ENCODE measurements at places on chromosomes 1 and 21. TPM values are rescaled to one million over a fixed set of nuclear protein-coding genes. Genes with fewer than 3 reads are reported as not detected.
A peak's percentile ranks its signal among the peaks of the same experiment; 100 is the strongest.

GRCh38 chr1:217718873-217719272 lies 87.7 kb downstream of the SPATA17 start:
- no peak for DNase-seq

DNA sequence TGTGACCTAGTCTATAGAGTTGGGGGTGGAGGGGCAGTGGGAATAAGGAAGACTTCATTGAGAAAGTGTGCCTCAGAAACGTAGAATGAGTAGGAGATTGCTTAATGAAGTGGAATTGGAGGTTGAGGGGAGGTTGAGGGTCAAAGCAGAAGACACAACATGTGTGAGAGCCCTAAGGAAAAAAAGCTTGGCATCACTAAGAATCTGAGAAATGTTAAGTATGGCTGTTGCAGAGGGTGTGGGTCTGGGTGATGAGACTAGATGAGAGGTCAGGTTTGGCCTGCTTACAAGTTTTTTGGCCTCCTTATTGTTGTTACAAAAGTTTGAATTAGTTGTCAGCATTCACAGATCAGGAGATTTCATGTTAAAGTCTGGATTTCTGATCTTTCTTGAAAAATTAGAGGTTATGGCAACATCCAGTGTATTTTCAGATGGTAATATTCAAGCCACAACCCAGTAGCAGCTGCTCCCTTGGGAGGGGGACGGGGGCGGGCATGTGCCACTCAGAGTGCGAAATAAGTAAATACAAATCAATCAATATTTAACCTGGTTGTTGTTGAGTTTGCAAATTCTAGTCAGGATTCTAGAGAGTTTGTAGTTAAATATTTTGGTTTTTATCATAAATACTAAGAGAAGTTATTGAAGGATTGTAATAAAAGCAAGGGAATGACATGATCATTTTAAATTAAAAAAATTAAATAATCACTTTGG lies 4.3 kb downstream of the MAN1A2 start:
- DNase-seq = no peak

The PLPP3 gene
- total RNA-seq = not detected

- no peak for DNase-seq
Observed at GRCh38 chr21:34808569-34809204, 139.9 kb downstream of the CLIC6 start.

DNA sequence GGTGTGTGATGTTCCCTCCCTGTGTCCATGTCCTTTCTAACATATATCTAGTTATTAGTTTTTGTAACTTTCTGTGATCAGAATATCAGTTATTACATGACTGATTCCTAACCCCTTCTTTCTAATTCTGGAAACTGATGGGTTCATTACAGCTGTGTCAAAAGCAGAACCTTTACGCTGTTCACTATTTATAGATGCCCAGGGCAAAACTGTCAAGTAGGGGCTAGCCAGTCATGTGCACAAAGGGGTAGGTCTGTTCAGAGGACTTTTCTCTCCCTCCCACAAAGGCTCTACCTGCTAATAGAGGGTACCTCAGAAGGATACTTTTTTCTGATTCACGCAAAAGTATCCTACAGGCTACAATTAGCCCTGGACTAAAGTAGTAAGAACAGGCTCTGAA lies 79.2 kb downstream of the NRDC start:
- no peak for DNase-seq

GRCh38 chr1:109395602-109396512 lies 1.9 kb downstream of the SORT1 start:
- DNase-seq = no peak

- DNase-seq = no peak
Observed at GRCh38 chr1:32937061-32937460, 27.5 kb downstream of the RNF19B start.

DNA sequence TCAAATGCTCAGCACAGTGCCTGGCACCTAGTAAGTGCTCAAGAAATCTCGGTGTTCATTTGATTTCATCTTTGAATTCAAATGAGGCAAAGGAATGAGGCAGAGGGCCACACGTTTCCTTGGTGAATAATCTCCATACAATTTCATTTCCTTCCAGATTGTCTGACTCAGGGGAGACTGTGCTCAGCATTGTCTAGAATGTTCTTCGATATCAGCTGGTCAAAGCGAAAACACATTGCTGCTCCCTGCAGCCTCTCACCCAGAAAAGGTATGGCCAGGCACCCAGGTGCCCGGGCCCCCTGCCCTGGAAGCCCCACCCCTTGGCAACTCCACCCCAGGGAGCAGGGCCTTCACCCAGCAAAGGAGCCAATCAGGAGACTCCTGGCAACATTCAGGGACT lies 55.8 kb downstream of the FBXO2 start:
- DNase-seq = no peak

DNA sequence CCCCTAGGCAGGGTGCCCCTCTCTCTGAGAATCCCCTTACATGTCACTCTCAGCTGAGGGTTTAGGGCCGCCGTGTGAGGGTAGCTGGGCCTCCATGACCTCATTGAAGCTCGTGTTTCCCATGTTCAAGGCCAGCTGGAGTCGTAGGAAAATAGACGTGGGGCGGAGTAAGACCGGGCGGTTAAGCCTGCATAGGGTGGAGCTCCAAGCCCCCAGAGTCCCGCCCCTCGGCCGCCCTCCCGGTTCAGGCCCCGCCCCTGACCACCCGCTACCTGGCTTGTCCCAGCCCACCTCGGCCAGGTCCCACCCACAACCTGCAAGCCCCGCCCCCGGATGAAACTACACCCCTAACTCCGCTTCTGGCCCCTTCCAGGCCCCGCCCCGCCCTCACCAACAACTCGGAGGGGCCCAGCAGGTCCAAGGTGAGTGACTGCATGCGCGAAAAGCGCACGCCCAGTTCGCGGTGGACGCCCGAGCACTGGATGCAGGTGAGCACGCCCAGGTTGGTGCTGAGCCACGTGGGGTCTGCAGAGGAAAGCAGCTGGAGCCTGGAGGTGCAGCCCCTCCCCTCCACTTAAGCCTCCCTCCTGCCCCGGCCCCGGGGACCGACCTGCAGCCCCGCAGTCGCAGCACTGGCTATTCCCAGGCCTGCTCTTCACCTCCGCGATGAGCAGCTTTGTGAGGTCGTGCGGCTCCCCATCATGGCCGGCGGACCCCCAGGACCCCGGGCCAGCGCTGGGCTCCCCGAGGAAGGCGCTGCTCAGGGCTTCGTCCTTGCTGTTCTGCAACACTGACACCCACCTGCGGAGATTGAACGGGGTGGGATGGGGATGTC lies 12.2 kb upstream of the TCEA3 start:
- DNase-seq = peak; percentile 35

DNA sequence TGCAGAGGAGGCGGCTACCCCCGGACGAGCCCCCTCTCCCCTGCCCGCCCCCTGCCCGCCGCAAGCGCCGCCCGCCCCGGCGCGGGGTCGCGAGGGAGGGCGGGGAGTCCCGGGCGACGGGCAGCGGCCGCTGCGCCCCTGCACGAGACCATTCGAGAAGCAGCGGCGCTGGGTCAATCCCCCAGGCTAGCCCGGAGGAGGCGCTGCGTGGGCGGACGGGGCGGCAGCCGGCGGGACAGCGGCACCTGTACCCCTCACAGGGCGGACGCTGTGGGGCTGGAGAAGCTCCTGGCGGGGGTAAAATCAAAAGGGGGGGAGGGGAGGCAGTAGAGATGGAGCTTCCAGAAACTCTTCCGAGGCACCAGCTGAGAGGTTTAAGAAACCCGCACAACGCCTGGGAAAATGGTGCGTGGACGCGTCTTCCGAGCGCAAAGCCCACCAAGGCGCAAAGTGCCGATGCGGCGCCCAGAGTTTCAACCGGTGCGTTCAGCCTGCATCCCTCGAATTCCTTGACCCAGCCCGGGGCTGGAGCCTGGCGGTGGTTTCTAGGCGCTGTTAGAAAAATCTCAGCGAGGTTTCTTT lies at the start of gene PLPPR5:
PLPPR5 (minus strand) TSS at position 1 of the 582 bp plus-strand sequence. CDS start 190 bp downstream, outside the sequence.
- DNase-seq = peak; percentile 25

GRCh38 chr1:230103306-230104173 lies 36.5 kb downstream of the GALNT2 start:
- no peak for DNase-seq

The OVAAL gene
- not detected for total RNA-seq

The TRIM17 gene
- 1.9 TPM for total RNA-seq

The PRAMEF15 gene
- total RNA-seq = not detected

DNA sequence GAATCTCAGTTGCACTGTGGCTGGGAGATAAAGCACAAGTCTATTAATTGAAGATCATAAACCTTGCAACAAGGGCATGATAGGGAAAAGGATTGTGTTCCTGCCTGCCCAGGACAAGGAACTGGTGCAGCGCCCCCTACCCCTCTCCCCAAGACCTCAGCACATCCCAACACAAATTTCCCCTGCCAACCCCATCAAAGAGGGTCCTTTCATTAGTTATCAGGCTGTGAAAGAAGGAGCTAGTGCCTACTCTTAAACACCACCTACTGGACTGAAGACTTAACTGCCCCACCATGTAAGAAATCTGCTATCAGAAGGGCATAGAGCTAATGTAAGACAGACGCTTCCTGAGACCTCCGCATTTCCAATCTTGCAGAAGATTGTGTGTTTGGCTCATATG lies 372.6 kb downstream of the AGBL4 start:
- DNase-seq = no peak

DNA sequence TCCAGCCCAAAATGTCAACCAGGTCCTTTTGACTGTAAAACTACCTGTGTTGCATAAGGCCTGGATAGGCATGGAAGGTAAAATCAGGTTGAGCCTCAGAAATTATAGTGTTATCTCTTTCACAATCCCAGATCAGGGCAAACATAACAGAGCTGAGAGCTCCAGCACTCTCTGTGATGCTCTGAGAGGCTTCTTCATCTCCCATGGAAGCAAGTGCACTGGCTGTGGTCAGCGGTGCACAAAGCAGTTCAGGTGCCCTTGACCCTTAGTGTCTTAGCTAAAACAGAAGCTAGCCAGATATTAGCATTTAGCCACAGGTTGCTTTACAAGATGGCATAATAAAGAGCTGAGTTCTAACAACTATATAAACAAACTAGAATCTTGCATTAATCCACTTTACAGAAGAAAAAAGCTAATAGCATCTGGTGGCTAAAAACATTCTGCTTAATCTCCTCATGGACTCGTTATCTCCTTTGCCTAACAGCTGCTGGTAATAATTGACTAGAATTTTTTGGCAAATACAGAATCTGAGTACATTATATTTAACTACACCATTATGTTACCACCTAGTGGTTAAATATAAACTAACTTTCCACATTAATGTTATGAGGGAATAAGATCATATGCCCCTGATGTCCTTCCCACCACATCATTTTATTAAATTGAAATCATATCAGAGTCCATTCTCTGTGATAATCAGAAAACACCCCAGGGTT lies 25.6 kb upstream of the POGK start:
- no peak for DNase-seq

The FAM78B gene
- 0.74 TPM for total RNA-seq

- DNase-seq = no peak
Observed at GRCh38 chr1:61079898-61080336, 2.4 kb upstream of the NFIA start.

The LAX1 gene
- 28.9 TPM for total RNA-seq

GRCh38 chr1:47931395-47931794 lies 65.8 kb downstream of the TRABD2B start:
- DNase-seq = no peak

The KMO gene
- total RNA-seq = 0.34 TPM

The CLEC20A gene
- not detected for total RNA-seq

DNA sequence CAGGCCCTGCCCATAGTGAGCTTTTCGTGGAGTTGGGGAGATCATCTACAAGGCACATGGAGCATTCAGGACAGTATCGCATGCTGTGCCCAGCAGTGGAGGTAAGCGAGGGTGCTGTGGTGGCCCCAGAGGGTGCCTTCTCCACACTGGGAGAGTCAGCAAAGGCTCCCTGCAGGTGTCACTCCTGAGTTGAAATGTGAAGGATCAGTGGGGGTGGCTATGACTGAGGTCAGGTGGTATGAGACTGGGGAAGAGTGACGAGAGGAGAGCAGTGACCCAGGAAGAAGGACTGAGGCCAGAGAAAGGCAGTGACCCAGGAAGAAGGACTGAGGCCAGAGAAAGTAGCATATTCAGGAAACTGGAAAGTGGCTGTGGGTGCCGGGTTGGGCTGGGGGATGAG lies 53.0 kb downstream of the SPAG17 start:
- DNase-seq = no peak

DNA sequence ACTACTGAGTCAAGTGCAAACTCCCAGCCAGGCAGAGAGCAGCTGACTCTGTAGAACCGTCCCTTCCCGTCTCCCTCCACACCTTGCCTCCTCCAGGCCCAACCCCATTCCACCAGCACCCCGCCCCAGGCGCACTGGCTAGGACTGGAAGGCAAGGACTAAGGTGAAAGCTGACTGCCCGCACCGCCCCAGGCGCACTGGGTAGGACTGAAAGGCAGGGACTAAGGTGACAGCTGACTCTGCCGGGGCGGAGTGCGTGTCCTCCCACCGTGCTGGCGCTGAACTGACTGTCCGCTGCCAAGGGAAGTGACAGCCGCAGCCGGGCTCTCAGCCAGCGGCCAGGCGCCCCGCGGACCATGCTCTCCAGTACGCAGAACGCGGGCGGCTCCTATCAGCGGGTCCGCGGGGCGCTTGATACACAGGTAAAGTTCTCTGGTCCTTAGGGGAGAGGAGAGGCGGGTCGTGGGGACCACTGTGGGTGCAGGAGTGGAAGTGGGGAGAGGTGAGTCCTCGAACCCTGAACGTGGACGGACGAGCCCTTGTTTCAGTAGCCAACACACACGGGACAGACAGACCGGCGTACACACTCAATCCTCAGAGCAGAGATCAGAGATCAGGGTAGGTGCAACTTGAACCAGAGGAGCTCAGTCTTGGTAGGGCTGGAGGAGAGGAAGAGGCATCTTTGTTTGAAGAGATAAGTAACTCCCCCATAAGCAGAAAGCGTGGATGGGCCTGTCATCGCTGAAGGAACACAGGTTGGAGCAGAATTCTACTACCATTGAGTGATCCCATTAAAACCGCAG lies 58.0 kb downstream of the RBM11 start:
- no peak for DNase-seq

The ERG gene
- not detected for total RNA-seq

DNA sequence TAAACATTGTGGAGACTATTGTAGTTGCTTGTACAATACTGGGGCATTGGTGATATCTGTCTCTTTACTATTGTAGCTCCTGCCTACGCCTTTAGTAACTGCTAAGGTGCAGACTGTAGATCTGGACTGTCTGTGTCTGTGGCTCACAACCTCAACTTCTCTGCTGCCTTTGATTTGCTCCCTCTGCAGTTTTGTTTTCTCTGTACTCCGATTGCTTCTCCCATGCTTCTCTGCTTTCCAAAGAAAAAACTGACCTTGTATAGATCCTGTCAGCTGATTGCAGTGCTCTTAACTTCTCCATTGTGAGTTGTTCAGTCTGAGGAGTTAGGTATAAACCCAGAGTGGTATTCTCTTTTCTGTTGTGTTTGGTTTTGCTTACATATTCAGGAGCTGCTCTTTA lies 15.3 kb downstream of the MAGI3 start:
- no peak for DNase-seq

- DNase-seq = no peak
Observed at GRCh38 chr1:89051955-89052312, 13.1 kb downstream of the GBP1 start.

Data from activated naive CD8-positive, alpha-beta T cell treated with anti-CD3 and anti-CD28 coated beads for 36 hours (primary cell).